Stimulated activated CD4-positive, alpha-beta T cell treated with anti-CD3 and anti-CD28 coated beads, Interleukin-2, amount 100 ng/mL, for 4 hours (primary cell): ENCODE measurements at places on chromosomes 4 and X.

- DNase-seq, result no peak
Measured at GRCh38 chr4:25580633-25581467, 74.8 kb upstream of the SLC34A2 start.

- no peak for DNase-seq
Measured at GRCh38 chrX:27598312-27598711, 8.2 kb downstream of the DCAF8L2 start.

DNA sequence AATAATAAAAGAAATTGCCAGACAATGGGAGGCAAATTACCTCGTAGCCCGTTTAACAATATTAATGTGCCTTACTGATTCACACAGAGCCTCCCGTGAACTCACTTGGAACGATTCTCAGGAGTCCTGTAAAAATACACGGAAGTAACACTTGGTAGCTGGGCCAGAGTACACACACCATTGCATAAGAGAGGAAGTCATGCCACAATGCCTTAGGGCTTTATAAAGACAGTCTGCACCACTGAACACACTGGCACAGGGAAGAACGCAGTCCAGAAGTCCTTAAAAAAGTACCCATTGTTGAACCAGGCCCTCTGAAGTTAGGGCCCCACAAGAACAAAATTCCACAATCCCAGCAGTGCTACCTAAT is 15.1 kb downstream of the SLC2A9 start:
- DNase-seq, result no peak

DNA sequence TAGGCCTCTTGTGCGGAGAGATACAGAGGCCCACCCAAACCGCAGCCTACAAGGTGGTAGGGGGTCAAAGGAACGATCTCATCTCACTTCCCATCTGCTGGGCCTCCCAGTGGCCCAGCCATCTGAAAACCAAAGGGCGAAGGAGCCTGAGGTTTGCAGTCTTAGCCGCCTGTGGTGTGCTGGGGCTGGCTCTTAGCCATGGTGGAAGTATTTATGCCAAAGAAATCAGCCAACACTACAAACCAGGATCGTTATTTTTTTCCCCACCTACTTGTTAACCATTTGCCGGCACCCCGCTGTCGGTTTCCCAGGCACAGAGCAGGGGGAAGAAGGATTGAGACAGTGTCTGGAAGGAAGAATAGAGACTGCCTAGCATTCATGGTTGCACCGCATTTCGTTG is 30.9 kb upstream of the CDKL5 start:
- DNase-seq, result no peak

- no peak for DNase-seq
Measured at GRCh38 chr4:6951880-6952381, 42.3 kb downstream of the TBC1D14 start.

DNA sequence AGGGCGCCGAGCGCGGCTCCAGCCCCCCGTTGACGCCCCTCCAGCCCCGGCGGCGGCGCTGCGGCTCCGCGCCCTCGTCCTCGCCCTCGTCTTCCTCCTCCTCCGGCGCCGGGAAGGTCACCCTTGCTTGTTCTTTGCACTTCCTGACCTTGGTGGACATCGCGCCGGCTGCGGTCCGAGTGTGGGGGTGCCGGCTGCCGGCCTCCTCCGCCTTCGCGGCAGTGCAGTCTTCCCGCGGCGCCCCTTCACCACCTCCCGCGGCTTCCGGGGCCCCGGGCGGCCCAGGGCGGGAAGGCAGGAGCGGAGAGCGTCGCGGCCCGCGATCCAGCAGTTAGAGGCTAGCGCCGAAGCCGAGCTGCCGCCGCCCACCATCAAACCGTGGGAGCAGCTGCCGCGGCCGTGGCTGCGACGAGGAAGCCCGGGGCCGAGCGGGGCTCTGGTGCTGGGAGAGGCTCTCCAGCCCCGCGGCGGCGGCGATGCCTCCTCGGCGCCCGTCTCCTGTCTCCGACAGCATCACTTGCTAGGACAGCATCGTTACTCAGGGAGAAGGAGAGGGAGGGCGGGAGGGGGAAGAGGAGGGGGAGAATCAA is at the start of gene TRPC3:
TSS of gene TRPC3 (minus strand) at position 540 of the 590 bp plus-strand sequence. CDS start at position 160, 380 bp downstream.
- DNase-seq, result no peak

GRCh38 chrX:100911731-100912130 is 17.0 kb downstream of the XKRX start:
- no peak for DNase-seq

DNA sequence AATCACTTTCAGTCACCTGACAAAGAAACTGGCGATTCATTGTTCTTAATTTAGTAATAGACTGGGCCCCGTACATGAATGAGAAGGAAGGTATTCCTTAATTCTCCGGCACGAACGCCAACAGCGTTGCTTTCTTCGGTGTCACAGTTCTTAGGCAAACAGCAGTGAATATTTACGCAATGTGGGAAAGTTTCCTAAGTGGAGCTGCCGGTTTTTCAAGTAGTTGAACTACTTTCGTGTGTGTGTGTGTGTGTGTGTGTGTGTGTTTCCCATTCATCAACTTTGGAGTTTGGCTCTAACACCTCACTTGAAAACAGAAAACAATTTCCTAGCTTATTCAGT is 651 bp downstream of the NXT2 start:
- no peak for DNase-seq

DNA sequence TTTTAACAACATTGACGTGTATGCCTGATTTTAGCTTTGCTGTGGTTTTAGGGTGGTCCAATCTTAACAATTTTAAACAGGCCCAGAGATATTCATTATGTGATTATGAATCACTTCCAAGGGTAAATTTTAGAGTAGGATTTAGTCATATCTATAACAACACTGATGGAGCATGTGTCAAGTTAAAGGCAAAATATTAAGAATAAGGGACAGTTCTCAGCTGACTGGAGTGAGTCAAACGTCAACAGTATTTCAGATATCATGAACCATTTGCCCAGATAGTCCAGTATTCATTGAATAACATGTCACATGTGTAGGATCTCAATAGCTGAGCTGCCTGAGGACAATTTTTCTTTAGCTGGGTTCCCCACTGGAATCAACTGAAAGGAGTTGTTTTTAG is 61.3 kb upstream of the VCX2 start:
- no peak for DNase-seq

DNA sequence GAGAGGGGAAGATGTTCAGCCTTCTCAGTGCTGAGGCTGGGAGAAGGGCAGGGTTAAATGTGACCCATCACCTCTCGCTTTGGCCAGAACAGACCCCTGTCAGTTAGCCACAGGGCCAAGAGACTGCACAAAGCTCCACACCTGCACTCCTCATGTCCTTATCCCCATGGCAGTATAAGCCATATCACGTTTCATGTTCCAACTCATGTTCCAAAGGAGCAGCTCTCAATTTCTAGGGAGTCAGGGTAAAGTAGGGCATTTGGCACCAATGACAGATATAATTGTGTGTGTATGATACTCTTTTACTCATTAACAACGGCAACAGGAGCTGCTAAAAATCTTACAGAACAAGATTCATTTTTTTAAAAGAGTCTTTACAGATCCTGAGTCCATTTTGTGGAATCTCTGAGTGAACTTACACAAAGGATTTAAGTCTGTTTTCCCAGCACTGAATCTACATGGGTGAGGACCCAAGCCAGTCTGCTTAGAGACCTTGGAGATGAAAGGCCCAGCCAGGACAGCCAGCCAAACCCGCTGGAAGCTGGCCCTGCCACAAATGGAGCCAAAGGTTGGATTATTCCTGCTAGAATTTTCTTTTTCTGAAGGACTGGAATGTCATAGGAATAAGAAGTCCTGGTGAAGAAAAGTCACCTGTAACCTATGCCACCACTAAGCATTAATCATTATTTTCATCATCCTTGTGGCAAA is 129.1 kb upstream of the SMAD1 start:
- no peak for DNase-seq

DNA sequence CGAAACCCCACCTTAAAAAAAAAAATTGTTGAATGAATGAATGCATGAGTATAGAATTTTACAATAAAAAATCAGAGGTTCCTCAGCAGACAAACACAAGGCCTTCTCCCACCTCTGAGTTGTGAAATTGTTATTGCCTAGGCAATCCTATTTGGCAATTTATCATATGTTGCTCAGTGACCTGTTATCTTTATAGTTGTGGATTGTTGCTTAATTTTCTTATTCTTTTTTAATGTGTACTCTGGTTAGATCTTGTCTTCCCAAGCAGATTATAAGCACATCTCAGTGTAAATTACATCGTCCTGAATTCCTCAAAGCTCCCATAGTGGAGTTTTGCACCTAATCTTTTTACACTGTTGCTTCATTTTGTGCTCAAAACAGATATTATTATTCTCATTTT is 71.9 kb downstream of the RBM47 start:
- no peak for DNase-seq

- no peak for DNase-seq
Measured at GRCh38 chr4:156992943-156993342, 21.3 kb upstream of the PDGFC start.

DNA sequence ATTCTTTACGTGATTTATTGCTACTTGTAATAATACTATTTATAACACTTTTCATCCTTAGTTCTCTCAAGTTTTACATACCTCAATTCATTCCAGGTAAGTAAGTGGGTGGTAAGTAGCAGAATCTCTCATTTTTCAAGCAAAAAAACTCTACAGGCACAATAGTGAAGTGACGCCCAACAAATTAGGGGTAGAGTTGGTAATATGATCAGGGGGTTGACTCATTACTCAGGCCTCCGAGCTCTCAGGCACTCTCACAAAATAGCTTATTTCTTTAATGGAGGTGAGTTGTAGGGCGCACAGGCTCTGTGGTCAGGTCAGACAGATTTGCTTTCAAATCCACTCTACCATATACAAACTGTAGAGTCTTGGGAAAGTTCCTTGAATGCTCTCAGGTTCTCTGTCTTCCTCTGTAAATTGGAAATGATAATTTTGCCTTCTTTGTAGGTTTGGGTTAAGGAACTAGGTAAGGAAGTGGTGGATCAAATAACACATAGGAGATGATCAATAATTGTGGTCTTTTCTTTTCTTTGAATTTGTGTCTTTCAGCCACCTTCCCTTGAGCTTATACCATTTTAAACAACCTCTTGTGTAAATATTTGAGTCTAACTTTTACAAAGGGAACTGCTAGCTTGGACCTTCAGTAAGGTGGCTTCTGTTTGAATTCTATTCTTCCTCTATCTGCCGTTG is 134.9 kb upstream of the LEF1 start:
- no peak for DNase-seq

- no peak for DNase-seq
Measured at GRCh38 chrX:16212436-16212835, 45.2 kb downstream of the MAGEB17 start.

DNA sequence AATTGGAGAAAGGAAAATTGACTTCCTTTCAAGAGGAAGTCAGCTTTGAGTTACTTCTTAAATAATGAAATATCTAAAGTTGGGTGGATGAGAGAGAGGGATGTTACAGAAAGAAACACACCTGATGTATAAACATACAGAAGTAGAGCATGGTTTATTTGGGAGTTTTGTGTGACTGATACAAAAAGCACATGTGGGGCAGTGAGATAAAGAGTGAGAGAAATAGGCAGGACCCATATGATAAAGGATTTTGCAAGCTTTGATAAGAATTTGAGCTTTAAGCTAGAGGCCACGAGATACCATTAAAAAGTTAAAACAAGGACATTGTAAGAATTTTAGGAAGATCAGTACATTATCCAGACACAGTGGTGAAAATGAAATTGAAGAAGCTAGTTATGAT is 263.3 kb upstream of the GPRIN3 start:
- DNase-seq, result no peak

DNA sequence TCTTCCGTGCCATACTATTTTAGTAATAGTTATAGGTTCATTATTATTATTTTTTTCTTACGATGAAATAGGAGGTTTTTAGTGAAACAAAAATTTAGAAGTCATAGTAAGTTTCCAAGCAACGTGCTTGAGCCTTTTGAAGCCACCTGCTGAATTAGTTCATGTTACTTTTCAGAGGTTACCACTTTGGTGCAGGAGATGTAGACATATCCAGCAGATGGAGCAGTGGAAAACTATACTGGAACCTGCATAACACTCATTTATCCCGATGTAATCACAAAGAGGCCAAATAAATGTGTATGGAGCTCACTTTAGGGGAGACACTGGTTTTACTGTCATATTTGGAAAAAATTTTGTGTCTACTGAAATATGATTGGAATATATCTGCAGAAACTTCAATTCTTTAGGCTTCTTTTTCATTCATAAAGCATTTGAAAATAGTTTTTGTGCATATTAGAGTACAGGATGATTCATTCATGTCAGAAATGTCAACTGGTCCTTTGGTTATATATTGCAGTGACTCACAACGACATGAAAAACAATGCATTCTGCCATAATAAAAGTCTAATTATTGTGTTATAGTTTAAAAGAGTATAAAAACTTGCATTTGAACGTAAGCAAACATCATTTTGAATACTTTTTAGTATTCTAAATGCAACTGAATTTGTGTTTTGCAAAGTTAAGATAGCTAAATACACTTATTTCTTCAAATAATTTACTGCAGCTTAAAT is 2182.9 kb upstream of the TENM3 start:
- no peak for DNase-seq

DNA sequence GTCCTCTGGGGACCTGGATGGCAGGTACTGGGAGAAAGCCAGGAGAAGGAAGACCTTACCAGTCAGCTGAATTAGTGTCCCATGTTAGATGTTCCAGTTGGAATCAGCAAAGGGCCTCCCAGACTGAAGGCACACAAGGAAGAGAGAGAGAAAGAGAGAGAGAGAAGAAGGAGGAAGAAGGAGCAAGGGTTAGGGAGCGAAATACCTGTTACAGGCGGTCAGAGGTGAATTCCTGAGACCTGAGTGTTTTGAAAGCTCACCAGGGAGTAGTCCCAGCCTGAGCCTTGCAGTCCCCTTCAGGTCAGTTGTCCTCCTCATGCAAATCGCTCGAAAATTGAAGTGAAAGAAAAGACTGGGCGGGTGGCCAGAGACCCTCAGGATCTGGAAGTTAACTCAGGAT is 60.3 kb downstream of the USP11 start:
- no peak for DNase-seq

- DNase-seq, result no peak
Measured at GRCh38 chr4:158599765-158600498, 71.8 kb downstream of the C4orf46 start.

- no peak for DNase-seq
Measured at GRCh38 chrX:71118985-71119535, 664 bp downstream of the MED12 start.

- DNase-seq, result no peak
Measured at GRCh38 chrX:76915836-76916235, 488.3 kb downstream of the MAGEE1 start.

DNA sequence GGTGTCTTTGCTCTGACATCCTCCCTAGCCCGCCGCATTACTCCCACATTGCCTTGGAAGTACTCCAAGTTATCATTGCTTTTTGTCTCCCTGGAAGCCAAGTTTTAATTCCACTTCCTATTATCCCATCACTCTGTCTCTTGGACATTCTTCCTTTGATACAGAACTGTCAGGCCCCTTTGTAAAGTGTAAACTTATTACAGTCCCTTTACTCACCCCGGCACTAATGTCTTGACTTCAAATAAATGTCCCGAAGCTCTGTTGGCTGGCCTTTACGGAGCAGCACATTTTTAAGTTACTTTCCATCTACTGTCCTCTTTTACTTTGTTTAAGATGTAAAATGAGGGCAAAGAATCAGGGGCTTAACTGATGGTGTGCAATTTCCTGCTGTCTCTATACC is 223.5 kb upstream of the IGFBP7 start:
- DNase-seq, result no peak

DNA sequence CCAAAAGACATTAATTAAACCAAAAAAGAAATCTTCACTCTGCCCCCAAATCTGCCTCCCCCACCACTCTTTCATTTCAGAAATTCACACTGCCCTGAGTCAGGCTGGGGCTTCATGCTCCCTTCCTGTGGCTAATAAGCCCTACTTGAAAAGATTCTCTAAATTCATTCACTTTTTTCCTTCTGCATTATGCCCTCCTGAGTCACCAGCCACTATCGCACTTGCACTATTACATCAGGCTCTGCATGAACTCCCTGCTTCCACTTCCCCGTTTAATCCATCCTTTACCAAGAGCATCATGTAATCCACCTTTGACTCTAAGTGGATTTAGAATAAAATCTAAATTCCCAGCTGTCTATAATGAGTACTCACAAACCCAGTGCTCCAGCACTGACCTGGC is 295.4 kb upstream of the KLF3 start:
- DNase-seq, result no peak
